ENCODE measurements at places on chromosomes 1 and 21.
A peak's percentile ranks its signal among the peaks of the same experiment; 100 is the strongest.

GRCh38 chr1:63810936-63811469 lies 37.2 kb downstream of the ROR1 start:
- DNase-seq: no peak

DNA sequence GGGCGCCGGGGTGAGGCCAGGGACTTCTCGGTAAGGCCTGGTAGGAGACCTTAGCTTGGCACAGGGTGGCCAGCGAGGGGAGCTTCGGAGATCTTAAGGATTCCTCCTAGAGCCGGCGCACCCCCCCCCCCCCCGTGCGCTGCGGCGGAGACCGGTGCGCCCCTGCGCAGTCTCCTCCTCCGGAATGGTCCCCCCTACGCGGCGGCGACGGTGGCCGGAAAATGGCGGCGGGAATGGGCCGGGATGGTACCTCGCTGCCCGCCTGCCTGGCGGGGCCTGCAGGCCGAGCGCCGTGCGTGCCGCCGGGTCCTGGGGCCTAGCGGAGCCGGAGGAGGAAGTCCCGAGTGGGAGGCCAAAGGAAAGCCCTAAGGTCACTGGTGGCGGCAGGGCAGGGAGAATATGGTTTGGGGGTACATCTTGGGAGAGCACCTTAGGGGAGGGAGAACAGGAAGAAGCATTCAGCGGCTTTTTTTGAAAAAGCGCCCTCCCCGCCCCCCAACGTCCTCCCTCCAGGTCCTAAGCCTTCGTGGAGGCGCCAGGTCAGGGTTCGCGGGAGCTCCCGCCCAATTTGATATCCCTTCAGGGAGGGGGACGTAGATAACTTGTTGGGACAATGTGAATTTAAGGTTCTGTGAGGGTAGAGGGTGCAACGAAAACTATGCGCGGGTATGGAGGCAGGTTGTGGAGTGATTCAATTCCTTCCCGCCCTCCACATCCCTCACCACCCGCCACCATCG lies 429 bp downstream of the SRRM1 start:
- peak; percentile 44 for DNase-seq

- DNase-seq: peak; percentile 49
Observed at GRCh38 chr1:163315773-163316374, 5.9 kb upstream of the NUF2 start.

DNA sequence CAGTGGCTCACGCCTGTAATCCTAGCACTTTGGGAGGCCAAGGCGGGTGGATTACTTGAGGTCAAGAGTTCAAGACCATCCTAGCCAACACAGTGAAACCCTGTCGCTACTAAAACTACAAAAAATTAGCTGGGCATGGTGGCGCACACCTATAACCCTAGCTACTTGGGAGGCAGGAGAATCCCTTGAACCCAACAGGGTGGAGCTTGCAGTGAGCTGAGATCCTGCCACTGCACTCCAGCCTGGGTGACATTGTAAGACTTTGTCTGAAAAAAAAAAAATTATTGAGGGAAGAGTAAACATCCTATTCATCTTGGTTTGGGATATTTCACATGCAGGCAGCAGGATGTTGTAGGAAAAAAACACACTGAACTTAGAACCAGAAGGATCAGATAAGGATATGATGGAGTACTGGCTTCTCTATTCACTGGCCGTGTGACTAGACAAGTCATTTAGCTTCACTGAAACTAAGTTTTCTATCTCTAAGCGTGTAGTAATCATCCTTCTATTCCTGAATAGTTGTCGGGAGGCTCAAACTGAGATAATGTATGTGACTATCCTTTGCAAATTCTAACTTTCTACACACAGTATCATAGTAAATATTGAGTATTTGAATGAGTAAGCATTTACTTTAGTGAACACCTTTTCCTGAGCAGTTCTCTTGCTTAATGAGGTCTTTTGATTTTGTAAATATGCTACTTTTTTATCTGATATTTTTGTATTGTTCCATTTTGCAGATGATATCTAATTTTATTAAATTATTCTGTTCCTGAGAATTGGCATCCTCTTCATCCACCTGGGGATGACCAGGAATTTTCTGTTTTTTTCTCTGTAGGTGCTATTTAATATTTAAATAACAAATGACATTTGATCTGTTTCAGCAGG lies 18.2 kb downstream of the CAP1 start:
- DNase-seq: no peak
